ENCODE measurements at places on chromosomes 11 and 22. TPM values are rescaled to one million over a fixed set of nuclear protein-coding genes. Genes with fewer than 3 reads are reported as not detected.

GRCh38 chr11:59429924-59430516, 3.8 kb upstream of the OR5A2 start:
- no peak for DNase-seq

DNA sequence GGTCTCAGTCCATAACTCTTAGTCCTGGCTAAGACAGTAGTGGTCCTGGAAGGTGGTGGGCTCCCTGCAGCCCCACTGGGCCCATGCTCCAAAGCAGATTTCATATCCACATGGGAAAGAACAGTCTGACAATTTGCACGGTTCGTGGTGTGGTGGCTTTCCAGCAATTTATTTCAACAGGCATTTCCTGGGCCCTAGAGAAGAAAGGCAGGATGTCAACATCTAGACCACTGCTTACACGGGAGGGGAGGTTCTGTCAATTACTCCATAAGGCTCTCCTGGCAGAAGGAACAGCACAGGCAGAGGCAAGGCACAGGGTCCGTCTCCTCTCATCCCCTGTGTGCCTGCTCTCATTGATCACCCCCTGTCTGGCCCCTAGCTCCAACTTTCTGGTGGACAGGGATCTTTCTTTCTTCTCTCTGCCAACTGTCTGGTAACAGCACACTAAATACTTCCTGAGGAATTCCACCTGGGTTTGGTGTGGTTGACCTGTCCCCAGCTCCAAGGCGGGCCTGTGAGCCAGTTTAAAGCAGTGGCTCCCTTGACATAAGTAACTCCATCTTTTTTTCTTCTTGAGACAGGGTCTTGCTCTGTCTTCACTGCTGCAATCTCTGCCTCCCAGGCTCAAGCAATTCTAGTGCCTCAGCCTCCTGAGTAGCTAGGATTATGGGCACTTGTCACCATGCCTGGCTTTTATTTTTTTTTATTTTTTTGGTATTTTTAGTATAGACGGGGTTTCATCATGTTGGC, 5.1 kb upstream of the A4GALT start:
- DNase-seq = no peak

DNA sequence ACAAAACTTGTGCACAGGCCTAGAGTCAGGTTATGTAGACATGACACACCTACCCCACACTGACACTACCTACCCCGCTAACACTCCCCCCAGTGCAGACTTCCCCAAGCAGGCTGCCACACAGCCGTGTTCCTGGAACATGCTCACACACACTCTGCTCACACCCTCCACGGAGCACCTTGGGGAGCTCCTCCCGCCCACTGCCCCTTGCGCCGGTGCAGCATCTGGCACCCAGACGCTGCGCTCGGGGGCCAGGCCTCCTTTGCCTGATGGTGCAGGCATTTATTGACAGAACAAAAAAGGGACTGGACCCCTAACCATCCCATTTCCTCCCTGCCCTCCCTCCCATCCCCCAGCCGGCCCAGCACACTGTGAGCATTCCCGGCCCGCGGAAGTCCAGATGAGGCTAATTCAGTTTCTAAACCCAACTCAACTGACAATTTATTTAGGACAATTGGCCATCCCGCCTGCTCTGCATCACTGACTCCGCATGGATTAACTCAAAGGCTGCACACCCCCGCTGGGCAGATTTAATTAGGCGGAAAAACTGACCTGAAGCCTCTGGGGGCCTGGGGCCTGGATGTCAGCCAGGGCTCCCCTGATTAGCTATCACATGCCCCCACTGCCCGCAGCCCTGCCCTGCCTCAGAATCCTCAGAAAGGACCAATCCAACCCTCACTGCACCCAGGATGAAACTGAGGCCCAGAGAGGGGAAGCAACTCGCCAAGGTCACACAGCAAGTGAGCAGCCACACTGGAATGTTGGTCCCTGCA, 30.1 kb downstream of the KCNC1 start:
- no peak for DNase-seq

DNA sequence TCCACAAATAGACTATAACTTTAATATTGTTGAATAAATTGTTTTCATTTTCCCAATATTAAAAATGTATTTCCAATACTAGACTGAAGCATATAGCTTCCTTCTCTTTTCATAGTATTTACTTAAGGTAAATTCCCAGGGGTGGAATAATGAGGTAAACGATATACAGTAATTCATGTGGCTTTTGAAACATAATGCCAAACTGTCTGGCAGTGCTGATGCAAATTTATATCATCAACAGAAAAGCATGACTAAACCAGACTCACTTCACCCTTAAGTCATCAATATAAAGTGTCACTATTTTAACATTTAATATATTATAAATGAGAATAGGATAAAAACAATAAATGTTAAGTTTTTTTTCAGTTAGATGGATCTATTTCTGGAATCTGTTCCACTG, 13.6 kb downstream of the C2CD3 start:
- DNase-seq = no peak

DNA sequence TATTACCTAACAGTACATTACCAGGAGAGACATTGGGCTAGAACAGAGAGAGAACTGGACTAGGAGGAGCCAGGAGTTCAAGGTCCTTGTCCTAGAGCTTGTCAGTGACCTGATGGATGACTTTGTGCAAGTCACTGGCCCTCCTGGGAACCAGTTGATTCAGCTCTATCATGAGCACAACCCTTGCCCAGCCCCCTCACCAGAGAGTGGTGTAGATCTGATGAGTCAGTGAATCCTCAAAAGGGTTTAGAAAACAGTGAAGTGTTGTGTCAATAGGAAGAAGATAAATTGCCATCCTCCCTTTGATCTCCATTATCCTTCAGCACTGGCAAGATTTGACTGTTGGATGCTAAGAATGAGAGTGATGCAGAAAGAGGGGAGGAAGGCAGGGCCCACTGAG, 24.3 kb downstream of the NEU3 start:
- DNase-seq = no peak

DNA sequence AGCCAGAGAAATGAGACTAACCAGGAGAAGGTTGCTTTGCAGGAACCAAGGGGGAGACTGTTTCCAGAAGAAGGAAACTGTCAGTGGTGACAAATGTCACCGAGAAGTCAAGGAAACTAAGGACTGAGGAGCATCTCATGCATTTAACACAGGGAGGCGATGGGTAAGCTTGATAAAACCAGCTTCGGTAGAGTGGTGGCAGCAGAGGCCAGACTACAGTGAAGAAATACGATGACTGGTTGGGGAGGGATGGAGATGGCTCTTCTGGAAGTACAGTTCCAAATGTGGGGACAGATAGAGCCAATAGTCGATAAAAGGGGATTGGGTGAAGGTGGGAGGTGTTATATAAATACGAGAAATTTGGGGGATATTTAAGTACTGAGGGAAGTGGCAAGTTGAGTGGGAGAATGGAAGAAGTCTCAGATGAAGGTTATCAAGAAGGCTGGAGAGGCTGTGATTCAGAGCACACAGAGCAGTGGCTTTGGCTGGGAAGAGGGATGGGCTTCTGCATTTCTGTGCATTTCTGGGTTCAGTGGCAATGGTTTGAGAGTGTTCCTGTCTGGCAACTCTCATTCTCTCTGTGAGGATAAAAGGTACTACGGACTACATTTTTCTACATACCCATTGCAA, 29.2 kb downstream of the SC5D start:
- peak; percentile 68 for DNase-seq

- no peak for DNase-seq
These were observed 30.6 kb upstream of the TMPRSS4 start for GRCh38 chr11:118046051-118046963.

- DNase-seq = no peak
These were observed 28.1 kb upstream of the ACAT1 start for GRCh38 chr11:108093128-108093904.

DNA sequence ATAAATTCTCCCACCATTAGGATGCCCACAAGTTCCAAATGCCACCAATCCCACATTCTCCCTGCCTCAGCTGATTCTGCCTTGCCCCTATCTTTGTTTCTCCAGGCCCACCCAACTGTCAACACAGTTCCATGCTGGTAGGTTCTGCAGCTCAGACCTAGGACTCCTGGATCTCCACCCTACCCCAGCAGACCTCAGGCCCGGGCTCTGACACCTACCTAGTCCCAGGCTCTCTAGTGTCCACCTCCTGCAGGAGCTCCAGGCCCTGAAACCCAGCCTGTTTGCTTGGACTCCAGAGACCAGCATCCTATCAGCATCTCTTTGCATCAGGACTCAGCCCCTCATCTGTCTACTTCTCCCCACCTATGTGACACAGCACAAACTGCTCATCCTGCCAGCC, 86.5 kb downstream of the PDE2A start:
- DNase-seq = no peak

DNA sequence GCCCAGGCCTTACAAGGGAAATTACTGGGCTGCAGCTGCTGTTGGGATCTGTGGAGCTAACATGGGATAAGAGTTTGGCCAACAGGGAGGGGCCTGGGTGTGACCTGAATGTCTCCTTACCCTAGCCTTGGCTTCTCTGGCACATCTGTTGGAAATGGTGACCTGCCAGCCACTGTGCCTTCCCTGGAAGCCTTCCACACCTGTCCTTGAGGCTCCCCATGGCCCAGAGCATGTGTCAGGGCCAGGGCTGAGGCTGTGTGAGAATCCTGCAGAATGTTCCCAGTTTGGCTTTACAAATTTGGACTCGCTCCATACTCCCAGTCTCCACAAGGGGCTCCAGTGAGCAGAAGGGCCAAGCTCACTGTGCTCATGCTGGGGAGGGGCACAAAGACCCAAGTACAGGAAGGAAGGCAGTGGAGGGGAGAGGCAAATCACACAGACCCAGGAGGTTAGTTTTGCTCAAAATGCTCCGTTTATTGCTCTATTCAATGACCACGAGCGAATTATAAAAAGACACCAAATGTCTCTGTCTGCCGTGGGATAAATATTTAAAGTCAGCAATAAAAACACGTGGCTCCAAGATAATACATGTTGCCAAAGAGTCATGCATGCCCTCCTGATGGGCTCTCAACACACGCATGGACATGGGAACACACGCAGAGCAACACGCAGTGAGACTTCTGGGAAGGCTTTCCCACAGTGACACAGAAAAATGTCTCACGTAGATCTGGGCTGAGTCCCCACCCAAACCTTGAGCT, 1.7 kb upstream of the IGSF22 start:
- no peak for DNase-seq

GRCh38 chr11:129323896-129324502, 51.6 kb upstream of the BARX2 start:
- DNase-seq = no peak

GRCh38 chr11:130308059-130308458, 6.7 kb downstream of the ZBTB44 start:
- DNase-seq = no peak

The LINC01488 gene
- total RNA-seq = not detected

Data from mucosa of descending colon (tissue), 3 donors.